ENCODE measurements at places on chromosomes 4 and X. TPM values are rescaled to one million over a fixed set of nuclear protein-coding genes. Genes with fewer than 3 reads are reported as not detected.

DNA sequence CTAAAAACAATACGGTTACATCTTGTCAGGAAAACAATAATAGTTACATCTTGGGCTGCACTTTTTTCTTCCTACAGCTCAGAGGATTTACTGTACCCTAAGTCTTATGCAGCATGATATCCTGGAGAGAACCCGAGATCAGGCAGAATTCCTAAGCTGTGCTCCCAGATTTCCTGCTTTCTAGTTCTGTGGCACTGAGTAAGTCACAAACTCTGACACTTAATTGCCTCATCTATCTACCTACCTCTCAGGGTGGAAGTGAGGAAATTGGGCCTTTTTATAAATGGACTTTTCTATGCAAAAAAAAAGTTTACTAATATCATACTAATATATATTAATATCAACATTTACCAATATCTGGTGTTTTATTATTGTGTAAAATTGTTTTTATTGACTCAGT, 438.5 kb downstream of the INPP4B start:
- no peak for DNase-seq

- no peak for DNase-seq
Observed at GRCh38 chrX:19625612-19626011, 110.3 kb upstream of the MAP3K15 start.

DNA sequence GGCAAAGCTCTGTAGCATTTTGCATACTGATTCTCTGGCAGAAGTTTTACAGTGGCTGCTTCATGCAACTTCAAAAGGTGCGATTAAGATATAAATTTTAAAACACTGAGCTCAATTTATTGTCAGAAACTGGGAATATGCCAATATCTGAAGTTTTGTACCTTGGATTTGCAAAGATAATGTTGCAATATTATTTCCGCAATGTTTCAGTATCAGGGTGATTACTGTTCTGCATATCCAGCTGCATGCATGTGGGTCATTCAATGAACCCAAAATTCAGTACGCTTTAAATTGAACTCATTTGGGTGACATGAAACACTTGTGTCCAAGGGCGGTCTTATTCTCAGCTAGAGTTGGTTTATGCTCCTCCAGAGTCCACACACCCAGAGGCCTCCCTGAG, 26.2 kb downstream of the TRMT10A start:
- no peak for DNase-seq

CETN2 gene
- total RNA-seq, result 20.9 TPM

SASH3 gene
- 0.42 TPM for total RNA-seq

DNA sequence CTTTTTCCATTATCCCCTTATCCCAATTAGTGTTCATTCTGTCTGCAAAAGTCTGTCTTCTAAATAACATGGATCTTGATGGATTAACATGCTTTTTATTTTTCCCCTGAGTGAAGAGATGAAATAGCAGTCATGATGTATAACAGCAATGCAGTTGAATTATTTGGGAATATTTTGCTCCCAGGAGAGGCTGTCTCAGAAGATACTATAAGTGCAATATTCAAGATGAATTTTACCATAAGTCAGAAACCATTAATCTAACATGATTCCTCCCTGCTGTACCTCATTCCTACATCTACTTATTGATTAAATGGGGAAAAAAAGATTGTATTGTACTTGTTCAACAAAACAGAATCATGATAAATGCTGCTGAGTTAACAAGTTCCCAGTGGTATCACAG, 233.2 kb upstream of the KCNIP4 start:
- no peak for DNase-seq

DNA sequence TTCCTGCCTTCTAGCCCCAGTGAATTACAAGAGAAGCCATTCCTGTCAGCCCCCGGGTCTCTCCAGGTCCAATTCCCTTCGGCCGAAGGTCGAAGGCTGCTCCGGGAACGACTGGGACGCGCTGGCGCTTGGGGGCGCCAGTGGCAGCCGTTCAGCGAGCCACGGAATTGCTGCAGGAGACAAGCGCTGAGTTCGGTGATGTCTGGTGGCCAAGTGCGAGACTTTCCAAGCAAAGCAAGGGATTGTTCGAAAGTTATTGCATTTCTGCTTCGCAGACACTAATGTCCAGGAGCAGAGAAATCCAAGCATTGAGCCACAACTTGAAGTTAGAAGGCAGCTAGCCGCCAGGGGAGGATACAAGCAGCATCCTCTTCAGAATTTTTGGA, 1.1 kb upstream of the DKK2 start:
- no peak for DNase-seq

GRCh38 chr4:99790796-99791617, 25.6 kb upstream of the DAPP1 start:
- DNase-seq, result no peak

DNA sequence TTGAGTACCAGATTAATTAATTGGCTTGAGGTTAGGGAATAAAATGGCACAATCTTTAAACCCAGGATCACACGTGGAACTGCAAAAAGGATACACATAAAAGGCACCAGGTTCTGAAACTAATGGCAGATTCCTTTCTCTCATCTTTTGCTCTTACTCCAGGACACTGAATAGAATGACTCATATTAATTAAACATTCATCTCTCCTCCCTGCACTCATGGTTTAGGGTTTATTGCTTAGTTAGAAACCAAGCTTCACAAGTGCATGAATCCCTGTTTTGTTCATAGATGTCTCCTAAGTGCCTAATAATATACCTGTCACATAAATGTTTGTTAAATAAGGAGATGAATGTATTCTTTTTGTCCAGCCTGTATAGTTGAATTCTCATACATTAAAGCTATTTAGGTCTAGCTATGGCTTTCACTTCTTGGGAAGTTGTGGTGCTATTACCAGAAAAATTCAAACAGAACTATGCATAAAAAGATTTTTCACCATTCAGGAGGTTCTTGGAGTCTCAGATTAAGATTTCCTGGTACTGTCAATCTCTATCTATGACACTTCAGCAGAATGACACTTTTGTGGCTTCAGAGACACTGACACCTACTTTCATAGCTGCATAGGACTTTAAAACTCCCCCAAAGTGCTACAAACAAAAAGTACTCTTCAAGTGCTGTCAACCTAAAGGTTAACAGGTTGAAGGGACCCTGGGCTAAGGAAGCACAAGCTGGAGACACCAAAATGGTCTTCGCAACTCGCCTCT, 7.4 kb downstream of the CORIN start:
- no peak for DNase-seq

DNA sequence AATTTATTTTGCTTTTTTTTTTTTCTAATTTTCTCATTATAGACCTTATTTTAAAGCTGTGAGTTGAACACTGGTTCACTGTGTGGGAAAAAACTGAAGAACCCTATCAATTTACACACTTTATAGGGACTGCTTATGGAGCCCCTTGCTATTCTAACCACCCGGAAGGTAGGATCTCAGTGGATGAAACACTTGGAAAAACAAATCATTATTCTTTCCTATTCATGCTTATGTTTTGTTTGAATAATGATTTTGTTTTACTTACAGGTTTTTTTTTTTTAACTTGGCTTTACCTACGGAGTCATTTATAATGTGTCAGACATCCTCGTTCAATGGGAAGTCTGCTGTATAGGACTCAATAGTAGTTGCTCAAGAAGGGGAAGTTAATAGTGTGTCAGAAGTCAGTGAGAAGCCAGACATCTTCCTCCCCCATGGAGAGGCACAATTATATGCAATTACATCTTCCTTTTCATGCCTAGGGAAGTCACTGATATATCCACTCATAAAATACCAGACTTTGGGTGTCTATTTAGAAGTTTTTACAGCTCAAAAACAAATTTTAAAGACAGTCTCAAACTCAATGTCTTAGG, 113.2 kb downstream of the ARSF start:
- DNase-seq, result no peak

DNA sequence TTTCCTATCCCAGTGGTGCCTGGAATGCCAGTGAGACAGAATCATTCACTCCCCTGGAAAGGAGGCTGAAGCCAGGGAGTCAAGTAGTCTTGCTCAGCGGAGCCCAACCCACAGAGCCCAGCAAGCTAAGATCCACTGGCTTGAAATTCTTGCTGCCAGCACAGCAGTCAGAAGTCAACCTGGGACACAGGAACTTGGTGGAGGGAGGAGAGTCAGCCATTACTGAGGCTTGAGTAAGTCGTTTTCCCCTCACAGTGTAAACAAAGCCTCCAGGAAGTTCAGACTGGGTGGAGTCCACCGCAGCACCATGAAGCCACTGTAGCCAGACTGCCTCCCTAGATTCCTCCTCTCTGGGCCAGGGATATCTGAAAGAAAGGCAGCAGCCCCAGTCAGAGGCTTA, 283.2 kb upstream of the CPEB2 start:
- no peak for DNase-seq

- no peak for DNase-seq
Observed at GRCh38 chr4:10963241-10963640, 278.7 kb upstream of the CLNK start.

CRLF2 gene
- total RNA-seq, result 0.34 TPM

PHEX gene
- 0.27 TPM for total RNA-seq

DNA sequence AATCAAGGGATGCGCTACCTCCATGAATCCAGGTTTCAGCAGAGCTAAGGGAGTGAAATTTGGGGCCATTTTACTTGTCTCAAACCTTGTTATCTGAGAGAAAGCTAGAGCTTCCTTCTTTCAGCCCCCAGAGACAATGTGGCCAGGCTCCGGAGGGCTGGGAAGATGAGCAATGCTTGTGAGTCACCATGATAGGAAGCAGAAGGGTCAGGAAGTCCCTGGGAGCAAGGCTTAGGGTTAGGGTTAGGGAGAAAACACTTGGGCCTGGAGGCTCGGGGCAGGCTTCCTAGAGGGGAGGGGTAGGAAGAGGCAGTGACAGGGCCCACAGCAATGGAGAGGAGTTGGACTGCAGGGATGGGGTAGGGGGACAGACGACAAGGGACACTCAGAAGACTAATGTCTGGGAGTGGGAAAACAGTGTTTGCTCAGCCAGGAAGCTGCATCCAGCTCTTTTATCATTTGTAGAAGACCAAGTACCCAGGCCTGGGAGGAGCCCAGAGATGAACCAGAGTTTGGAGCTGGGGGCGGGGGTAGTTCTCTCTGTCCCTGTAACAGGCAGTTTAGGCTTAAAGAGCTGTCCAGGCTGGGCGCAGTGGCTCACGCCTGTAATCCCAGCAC, 16.4 kb upstream of the PORCN start:
- DNase-seq, result no peak

DNA sequence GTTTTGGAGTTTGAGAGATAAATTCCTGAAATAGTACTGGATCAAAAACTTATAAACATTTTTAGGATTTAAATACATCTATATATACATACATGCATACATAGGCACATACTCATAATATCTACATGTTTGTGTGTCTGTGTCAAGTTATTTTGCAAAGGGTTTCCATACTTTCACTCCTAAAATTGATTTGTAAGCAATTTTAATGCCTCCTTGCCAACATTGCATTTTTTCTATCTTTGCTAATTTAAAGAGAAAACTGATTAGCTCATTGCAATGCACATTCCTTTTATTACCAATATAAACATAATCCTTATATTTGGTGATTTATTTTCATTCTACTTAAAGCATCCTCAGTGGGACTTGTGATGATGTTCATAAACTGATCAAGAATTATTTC, 258.3 kb downstream of the FRMPD4 start:
- no peak for DNase-seq

DNA sequence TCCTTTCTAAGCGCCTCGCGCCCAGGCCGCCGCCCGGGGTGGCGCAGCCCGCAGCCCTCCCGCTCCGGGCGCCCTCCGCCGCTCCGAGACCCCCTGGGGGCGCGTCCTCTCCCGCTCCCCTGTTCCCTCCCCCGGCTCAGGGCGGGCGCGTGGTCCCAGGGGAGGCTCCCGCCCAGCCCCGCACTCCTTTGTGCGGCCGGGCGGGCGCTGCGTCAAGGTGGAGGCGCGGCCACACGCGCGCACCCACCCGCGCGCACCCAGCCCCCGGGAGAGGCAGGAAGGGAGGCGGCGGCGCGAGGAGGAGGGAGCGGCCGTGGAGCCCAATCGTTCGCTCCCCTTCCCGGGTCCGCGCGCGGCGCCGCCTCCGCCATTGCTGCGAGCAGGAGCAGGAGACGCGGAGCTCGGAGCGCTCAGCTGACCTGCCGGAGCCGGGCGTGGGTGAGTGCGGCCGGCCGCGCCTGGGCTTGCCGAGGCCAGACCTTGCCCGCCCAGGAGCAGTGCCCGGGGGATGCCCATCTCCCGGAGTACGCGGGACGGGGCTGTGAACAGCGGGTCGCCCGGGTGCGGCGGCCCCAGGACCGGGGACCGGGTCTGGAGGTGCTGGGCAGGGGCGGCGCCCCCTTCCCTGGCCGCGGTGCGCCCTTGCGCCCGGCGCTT, at the start of gene NSG1:
NSG1 (plus strand) TSS at position 367 of the 657 bp plus-strand sequence. CDS start 528 bp downstream, outside the sequence.
- DNase-seq, result no peak

RAI2 gene
- total RNA-seq, result not detected

MAGEA2B gene
- 21.8 TPM for total RNA-seq

DNA sequence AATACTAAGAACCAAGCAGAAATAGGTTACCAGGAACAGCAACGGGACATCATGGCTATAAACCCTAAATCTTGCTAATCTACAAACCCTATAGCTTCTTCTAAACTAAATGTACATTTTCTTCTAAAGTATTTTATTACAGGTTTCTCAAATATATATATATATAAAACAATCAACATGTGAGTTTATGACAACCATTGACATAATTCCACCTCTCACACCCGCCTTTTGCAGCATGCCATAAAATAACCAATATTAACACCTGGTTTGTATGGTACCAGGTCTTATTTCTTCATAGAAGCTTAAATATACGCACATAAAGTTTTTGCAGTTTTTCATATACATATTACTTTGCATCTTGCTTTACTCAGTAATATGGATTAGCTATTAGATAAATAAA, 955.3 kb upstream of the LCORL start:
- no peak for DNase-seq

- no peak for DNase-seq
Observed at GRCh38 chr4:152937336-152938236, 1.5 kb downstream of the FHDC1 start.

- no peak for DNase-seq
Observed at GRCh38 chr4:162849937-162850336, 316.8 kb downstream of the NAF1 start.

FGF2 gene
- 3.8 TPM for total RNA-seq

WWC2 gene
- 39.1 TPM for total RNA-seq

SPACA5 gene
- total RNA-seq, result not detected

- DNase-seq, result no peak
Observed at GRCh38 chr4:1883583-1883982, 12.4 kb downstream of the NSD2 start.

DNA sequence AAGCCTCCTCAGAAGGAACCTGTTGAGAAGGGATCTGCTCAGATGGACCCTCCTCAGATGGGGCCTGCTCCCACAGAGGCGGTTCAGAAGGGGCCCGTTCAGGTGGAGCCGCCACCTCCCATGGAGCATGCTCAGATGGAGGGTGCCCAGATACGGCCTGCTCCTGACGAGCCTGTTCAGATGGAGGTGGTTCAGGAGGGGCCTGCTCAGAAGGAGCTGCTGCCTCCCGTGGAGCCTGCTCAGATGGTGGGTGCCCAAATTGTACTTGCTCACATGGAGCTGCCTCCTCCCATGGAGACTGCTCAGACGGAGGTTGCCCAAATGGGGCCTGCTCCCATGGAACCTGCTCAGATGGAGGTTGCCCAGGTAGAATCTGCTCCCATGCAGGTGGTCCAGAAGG, 22.9 kb downstream of the REST start:
- no peak for DNase-seq

GRCh38 chr4:148173397-148174017, 268.7 kb downstream of the NR3C2 start:
- no peak for DNase-seq

GRCh38 chr4:68152411-68152810, 22.7 kb upstream of the TMPRSS11F start:
- DNase-seq, result peak; percentile 34

- no peak for DNase-seq
Observed at GRCh38 chr4:174099712-174100111, 183.8 kb downstream of the FBXO8 start.

TFE3 gene
- total RNA-seq, result 17.1 TPM

- no peak for DNase-seq
Observed at GRCh38 chr4:6179362-6179761, 21.0 kb downstream of the JAKMIP1 start.
